ENCODE measurements at places on chromosomes 5 and 9.

GRCh38 chr5:33490071-33490665 is 49.4 kb downstream of the TARS1 start:
- no peak for DNase-seq

- no peak for DNase-seq
Measured at GRCh38 chr5:176608937-176609723, 826 bp downstream of the GPRIN1 start.

DNA sequence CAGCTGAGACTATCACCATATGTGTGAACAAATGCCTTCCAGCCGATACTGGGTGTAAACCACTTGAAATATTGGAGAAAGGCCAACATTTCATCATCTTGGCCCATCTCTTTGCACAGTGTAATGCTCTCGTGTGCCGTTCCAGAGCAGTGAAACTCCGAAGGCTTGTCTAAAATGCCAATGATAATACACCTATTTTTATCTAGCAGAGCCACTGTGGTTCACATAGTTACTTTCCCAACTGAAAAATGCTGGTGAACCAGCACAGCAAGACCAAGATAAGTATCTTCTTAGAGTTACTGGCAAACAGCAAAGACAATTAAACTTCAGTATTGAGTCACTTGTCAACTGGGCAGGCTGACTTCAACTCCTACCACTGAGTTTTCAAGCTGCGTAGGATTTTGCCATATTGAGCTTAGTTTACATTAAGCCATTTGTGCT is 379.9 kb upstream of the ACTBL2 start:
- no peak for DNase-seq

- DNase-seq, result peak; percentile 71
Measured at GRCh38 chr5:170791325-170791954, 7.9 kb downstream of the GABRP start.

DNA sequence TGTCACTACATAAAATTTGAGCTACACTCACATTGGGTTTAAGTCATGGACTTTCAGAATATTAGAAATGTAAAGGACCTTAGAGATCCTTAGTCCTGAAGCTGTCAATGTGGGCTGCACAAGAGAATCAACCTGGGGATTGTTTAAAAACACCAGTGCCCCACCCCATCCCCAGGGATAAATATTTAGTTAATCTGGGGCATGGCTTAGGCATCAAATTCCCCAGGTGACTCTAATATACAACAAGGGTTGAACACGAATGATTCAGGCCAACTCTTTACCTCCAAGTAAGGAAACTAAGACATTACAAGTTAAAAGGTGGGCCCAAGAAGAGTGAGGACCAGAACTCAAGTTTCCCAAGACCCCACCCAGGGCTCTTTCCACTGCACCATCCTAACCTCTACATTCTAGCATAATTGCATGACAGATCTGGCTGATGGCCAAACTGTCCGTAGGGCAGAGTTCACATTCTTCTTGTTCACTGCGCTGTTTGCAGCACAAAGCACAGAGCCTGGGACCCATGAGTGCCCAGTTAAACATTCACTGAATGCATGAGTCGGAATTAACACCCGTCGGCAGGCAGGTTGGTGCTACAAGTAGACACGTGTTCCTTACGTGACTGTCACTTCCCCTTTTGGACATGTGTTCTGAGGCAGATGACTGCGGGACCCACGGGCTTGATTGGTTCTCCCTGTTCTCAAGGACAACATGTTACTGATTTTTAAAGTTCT is 25.2 kb downstream of the CYFIP2 start:
- DNase-seq, result no peak

- no peak for DNase-seq
Measured at GRCh38 chr5:160315968-160316367, 3.6 kb upstream of the CCNJL start.

DNA sequence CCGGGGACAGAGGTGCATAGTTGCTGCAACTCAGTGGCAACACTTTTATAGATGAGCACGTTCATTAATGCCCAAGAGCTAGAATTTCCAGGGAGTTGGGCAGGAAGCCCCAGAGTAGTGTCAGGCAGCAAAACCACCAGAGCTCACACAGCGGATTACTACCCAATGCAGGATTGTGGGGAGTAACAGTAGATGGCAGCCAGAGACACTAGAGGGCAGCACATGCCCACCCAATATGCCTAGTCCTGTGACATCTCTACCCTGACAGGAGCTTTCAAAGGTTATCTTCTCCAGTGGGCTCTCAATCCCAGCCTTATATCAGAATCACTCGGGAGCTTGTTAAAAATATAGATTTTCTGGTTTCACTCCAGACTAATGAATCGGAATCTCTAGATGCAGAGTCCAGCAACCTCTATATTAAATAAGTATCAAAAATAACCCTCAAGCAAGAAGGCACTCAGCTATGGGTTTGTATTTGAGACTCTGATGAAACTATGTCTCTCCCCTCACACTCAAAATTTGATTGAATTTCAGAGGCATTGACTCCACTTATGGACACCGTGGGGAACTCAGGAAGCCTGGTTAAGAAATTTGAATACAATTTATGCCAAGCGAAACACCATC is 58.4 kb upstream of the PHF24 start:
- DNase-seq, result peak; percentile 65

DNA sequence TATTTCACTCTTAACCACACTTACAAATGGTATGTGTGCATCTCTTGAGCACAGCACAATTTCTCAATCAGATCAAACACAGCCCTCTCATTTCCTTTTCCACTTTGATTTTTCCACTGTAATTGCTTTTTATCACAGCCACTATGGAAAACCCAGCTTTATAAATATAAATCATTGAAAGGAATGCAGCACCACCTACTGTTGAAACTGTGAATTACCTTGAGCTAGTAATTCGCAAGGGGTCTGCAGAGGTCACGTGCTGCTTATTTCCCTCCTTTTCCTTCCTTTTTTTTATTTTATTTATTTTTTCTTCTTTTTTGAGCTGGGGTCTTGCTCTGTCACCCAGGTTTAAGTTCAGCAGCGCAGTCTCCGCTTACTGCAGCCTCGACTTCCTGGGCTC is 76.9 kb downstream of the CDH6 start:
- DNase-seq, result peak; percentile 6

- DNase-seq, result no peak
Measured at GRCh38 chr5:91076138-91076537, 307.0 kb downstream of the ARRDC3 start.

GRCh38 chr9:98778711-98779530 is 17.4 kb downstream of the ANKS6 start:
- peak; percentile 43 for DNase-seq

DNA sequence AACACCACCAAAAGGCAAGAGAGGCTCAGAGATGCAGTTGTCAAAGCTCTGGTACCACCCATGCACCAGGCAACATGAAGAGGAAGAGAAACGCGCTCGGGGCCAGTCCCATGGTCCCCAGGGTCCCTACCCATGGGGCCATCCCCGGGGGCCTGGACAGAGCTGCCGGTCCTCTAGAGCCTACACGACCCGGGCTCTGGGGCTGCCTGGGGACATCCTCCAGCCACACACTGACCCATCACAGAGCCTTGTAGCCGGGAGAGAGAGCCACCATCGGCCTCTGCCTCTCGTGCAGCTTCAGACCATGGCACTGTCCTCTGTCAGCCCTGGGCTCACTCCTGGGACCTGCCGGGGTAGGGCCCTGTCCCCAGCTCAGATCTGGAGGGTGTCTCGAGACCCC is 23.7 kb downstream of the VAV2 start:
- no peak for DNase-seq

GRCh38 chr5:171272996-171273970 is 35.8 kb upstream of the TLX3 start:
- DNase-seq, result no peak

DNA sequence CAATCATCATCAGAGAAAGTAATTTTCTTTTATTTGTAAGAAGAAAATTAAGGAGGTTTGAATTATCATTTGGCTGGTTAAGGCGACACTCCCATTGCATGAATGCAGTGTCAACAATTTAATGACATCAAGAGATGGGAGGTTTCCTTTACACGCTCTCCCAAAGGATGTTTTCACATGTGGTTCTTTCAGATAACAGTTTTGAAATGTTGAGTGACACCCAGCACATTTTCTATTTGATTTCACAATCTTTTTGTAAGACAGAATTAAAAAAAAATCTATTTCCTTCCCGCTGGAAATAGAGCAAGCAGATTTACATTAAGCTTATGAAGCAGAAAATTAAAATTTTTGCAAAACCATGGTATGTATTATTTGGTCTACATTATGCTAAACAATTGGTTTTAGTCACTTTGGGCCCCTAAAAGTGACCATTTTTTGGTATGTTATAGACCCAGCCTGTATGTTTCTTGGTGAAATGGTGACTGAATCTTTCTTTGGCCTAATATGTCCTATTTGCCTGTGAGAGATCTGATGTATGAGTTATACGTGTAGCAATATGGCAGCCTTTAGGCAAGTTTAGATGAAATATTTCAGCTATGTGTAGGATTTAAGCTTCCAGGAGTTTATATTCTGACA is 18.9 kb upstream of the ANKRD55 start:
- DNase-seq, result peak; percentile 95

GRCh38 chr9:88196142-88196790 is 58.0 kb upstream of the SPATA31C2 start:
- DNase-seq, result no peak

DNA sequence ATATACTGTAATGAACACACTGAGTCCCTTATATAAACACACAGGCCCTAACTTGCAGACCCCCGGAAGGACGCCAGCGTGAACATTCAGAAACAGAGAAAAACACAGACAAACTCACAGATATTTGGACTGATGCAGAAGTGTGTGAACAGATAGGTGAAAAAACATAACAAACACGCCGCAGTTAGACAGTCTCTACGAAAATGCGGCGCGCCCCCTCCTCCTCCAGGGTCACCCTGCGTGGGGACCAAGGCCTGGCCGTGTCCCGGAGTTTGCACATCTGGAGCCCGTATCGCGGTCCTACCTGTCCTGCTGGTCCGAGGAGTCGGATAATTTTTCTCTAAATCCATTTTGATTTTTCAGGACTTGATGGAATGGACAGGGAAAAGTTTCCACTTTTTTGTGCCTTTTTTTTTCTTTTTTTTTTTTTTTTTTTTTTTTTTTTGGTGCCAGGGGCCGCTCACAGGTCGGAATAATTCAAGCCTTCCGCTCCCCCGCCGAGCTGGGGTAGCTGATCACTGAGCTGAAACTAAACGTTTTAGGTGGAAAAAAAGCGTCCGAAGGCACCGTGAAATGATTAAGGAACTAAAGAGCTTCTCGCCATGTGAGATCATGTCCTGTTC is at the start of gene PAX5:
Gene PAX5 (minus strand): TSS at position 587 of the 623 bp plus-strand sequence. CDS start 237 bp downstream, at position 350.
- DNase-seq, result no peak

DNA sequence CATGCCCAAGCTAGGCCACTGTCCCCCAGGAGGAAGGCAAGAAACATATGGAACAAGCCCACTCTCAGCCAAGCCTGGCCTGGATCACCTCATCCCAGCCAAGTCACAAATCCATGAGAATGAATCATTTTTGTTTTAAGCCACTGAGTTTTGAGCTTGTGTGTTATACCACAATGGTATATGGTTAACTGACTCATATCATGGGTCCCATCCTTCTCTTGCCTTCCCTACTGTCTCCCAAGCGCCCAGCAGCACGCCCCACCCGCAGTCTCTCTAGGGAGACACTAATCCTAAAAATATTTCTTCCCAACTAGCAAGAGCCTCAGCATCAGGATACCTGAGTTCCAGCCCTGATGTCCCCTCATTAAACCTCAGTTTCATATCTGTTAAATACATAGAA is 248.1 kb downstream of the CDK5RAP2 start:
- no peak for DNase-seq

GRCh38 chr9:21252721-21253547 is 13.1 kb upstream of the IFNA14 start:
- peak; percentile 86 for DNase-seq

- no peak for DNase-seq
Measured at GRCh38 chr5:41012318-41012717, 58.8 kb downstream of the MROH2B start.

DNA sequence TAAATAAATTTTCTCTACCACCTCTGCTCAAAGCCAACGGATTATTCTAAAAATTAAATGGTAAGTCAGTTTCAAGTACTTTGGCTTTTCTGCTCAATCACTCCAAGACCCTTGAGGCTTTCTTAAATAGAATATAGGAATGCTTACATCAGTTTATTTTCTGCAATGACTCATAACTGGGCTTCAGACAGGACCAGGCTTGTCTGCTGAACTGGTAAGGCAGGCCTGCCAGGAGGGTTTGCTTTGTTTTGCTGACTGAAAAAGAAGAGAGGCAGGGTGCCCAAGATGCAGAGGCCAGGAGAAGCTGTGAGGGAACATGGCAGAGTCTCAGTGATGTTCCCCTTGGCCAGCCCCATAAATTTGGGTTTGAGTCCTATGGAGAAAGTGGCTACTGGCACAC is 60.3 kb upstream of the EPB41L4A start:
- peak; percentile 66 for DNase-seq

DNA sequence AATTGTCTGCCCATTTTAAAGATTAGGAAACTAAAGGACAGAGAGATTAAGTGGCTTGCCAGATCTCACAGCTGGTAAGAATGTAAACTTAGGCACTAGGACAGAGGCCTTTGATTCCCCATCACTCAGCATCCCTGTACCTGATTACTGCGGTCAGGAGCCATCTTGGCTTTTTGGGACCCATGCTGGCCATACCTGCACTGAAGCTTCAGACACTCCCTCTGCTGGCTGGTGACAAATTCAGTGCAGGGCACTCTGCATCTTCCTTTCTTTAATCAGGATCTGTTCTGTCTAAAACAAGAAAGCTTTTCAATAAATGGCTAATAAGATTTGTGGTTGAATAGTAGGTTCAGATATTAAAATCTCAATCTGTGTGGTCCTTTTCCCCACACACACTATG is 215.5 kb upstream of the RORB start:
- DNase-seq, result no peak

DNA sequence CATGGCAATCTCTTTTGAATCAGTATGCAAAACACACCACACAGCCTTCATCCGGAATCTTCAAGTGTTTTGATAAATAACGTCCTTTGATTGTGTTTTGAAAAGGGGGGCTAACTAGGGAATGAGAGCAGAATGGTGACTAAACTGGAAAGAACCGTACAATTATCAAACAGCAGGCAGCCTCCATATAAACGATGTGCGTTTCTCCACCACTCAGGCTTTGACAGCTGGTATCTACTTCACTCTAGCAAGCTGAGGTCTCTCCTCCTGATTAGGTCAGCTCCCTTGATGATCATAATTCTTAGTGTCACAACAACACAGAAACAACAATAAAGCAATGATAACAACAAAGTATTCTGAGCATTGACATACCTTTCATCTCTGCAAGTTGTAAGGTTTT is 465.9 kb downstream of the TUSC1 start:
- no peak for DNase-seq

DNA sequence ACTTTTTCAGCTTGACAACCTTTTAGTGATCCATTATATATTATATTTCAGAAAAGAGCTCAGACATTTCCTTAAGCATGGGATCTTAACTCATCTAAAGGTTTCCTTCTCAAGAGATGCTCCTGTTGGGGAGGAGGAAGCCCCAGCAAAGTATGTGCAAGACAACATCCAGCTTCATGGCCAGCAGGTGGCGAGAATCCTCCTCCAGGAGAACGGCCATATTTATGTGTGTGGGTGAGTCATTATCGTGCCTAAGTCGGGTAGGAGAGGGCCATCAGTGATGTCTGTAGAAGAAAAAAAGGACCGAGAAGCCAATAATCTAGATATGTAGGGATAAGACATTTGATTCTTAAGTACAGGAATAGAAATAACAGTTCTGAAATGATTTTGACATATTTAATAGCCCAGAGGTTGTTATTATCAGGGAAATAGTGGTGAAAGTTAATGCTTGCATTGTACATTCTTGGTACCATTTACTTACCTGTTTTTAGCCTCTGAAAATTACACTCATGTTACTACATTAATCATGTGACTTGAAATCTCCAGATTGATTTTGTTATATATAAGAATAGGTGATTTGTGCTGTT is 28.2 kb downstream of the MTRR start:
- peak; percentile 8 for DNase-seq

GRCh38 chr9:37801287-37801850 is 772 bp downstream of the DCAF10 start:
- no peak for DNase-seq
